Cardiac muscle cell (in vitro differentiated cells and primary cell): ENCODE measurements at places on chromosomes 16 and 17.

- DNase-seq = no peak
Measured at GRCh38 chr17:61128661-61129115, 271.0 kb upstream of the TBX2 start.

DNA sequence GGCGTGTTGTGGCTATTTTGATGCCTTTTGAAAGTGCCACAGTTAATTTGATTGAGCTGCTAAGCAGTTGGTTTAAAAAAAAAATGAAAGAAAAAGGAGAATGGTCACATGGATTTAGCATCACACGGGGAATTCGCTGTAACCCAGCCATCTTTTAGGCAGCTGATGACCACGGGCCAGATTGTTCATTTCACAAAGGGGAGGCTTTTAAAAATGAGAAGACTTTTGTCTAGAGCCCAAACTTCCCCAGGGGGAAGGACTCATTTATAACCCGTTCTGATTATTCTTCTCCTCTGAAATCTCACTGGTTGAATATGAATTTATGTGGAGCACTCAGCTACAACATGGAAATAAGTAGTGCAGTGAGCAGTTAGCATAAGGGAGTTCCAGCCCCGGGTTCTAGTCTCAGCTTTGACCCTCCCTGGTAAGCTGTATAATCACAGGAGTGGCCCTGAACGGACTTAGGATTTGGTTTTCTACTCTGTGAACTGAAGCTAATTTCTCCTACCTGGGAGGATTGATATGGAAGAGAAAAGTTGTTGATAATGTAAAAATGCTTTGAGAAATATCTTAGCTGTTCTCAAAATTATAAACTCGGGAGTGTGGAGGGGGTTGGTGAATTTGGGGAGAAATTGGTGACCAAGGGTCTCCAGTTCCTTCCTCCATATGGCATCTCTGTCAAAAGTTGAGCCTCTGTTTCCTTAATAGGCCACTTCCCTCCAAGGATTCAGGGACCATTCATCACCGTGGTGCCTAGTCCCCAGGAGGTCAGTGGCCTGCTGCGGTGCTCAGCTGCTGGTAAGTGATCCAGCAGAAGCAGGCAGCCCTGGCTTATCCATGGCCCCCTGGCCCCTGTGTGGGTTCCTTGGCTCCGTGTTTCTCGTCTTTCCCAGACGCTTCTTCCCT, 76.4 kb upstream of the TBX2 start:
- DNase-seq = peak; percentile 33

GRCh38 chr17:74016461-74016860, 187.0 kb upstream of the RPL38 start:
- no peak for DNase-seq

DNA sequence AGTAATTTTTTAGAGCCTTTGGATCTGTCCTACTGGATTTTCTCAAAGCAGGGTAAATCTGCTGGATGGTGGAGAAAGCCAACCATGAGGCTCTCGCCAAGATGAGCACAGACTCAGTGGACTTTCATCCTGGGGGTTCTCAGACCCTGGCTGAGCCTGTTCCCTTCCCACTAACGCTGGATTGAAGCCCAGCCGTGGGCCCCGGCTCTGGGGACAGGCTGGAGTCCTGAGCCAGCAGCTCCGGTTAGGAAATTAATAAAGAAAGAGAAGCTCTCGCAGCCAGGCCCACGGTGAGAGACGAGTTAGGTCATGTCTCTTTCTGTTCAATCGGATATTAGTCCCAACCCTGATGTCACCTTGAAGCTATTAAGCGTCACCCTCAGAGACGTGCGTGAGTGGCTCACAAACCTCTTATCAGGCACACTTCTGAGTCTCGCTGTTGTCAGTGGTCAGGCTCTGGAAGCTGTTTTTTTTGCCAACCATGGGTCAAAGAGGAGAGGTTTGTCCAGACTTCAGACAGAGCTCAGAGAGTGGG, 27.1 kb downstream of the MEOX1 start:
- DNase-seq = peak; percentile 58

DNA sequence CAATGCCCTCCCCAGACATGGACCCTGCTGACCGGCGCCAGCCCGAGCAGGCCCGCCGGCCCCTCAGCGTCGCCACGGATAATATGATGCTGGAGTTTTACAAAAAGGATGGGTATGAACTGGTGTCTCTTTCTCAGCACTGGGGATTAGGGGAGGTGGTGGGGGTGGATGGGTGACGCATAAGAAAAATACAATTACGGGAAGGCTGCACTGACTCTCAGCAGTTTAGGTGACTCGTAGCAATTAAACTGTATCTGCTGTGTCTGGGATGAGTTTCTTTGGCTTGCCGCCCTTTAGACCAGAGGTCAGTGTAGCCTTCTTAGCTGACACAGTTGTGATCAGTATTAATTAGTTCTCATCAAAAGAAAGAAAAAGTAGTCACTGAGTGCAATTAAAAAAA, 59.0 kb downstream of the ELAC2 start:
- no peak for DNase-seq

DNA sequence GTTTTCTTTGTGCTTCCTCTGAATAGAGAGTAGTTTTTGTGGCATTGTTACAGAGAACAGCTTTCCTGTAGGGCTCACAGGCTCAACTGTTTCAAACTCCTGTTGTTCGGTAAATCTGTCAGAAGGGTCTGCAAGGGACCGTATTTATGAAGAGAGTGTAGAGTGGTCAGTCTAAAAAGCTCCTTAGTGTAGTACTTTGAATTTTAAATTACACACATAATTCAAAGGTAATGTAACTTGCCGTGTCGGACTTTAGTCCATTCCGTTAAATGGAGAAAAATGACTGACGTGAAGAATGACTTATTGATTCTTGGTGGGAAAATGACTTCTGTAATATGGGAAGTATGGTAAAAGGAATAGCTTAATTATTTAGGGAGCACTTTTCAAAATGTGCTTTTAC, 190.9 kb downstream of the WWOX start:
- no peak for DNase-seq

DNA sequence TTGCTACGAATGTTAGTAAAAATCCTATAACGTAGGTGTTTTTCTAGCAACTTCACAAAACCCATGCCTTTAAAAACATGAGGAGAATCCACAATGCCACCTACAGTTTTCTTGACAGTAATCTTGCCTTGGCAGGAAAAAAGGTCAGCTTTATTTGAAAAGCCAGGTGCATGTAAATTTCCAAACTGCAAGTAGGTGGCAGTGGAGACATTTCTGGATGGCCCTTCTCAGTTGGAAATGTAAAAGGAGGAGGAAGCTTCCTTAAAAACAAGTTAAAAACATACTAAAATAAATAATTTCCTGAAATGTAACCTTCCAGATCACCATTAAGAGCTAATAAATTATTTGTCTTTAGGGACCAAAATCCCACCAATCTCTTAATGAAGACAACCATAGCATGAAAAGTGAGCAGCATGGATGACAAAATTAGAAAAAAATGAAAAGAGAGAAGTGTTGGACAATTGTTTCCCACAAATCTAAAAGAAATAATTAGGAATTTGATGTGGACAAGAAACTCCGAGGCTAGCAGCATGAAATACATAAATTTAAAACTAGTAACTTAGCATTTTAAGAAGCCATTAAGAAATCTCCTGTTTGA, 152.2 kb downstream of the SNX11 start:
- DNase-seq = peak; percentile 54

- DNase-seq = no peak
Measured at GRCh38 chr17:17834974-17835373, 1.8 kb downstream of the SREBF1 start.

- DNase-seq = no peak
Measured at GRCh38 chr17:77649717-77650211, 308.7 kb upstream of the TNRC6C start.

- DNase-seq = peak; percentile 26
Measured at GRCh38 chr16:85354686-85355514, 242.6 kb upstream of the CIBAR2 start.

- DNase-seq = no peak
Measured at GRCh38 chr16:12147681-12148080, 171.1 kb downstream of the SNX29 start.

GRCh38 chr16:49015225-49015592, 266.4 kb downstream of the CBLN1 start:
- DNase-seq = no peak

DNA sequence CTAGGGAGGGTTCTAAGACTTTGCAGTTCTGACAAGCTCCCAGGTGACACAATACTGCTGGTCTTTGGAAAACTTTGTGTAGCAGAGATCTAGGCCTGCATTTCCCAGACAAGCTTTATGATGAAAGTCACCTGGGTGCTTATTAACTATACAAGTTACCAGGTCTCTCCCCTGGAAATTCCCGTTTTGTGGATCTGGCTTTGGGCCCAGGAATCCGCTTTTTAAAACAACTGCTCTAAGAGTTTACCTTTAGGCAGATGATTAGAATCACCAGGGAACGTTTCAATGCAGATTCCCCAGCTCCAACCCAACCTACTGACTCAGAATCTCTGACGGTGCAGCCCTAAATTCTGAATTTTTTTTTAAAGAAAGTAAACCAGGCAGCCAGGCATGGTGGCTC, 36.3 kb downstream of the MYH3 start:
- DNase-seq = no peak

- DNase-seq = peak; percentile 2
Measured at GRCh38 chr16:5428932-5429331, 331.3 kb upstream of the EEF2KMT start.

- no peak for DNase-seq
Measured at GRCh38 chr16:19338335-19338734, 52.8 kb downstream of the CLEC19A start.

GRCh38 chr16:80039777-80040176, 439.2 kb upstream of the MAF start:
- DNase-seq = no peak

DNA sequence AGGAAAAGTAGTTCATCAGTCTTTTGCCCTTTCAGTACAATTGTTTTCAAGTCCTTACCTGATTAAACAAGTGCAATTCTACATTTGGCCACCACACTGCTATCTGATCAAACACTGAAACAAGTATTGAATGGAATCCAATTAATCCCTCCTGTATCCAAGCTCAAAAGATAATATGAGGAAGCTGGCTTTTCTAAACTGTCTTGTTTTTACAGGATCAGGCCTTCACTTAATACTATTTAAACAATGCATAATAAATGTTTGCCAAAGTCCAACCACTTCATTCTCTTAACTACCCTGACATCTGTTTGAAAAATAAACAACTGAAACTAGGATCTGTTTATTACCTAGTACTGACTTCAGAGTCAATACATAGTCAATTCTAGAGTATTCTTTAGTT, 131.6 kb downstream of the MRTFB start:
- DNase-seq = no peak

DNA sequence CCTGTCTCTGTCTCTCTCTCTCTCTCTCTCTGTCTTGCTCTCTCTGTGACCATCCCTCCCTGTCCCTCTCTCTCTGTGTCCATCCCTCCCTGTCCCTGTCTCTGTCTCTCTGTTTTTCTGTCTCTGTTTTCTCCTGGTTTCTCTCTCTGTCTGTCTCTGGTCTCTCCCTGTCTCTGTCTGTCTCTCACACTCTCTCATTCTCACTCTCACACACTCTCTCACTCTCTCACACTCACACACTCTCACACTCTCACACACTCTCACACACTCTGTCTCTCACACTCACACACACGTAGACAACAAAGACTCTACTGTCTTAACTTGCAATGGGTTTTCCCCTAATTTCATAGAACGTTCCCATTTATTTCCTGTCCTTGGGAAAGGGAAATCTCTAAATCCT, 299.5 kb downstream of the FOXL1 start:
- no peak for DNase-seq

GRCh38 chr16:25138130-25138529, 26.6 kb downstream of the LCMT1 start:
- DNase-seq = no peak

GRCh38 chr17:44990994-44991393, 22.9 kb upstream of the C1QL1 start:
- no peak for DNase-seq

DNA sequence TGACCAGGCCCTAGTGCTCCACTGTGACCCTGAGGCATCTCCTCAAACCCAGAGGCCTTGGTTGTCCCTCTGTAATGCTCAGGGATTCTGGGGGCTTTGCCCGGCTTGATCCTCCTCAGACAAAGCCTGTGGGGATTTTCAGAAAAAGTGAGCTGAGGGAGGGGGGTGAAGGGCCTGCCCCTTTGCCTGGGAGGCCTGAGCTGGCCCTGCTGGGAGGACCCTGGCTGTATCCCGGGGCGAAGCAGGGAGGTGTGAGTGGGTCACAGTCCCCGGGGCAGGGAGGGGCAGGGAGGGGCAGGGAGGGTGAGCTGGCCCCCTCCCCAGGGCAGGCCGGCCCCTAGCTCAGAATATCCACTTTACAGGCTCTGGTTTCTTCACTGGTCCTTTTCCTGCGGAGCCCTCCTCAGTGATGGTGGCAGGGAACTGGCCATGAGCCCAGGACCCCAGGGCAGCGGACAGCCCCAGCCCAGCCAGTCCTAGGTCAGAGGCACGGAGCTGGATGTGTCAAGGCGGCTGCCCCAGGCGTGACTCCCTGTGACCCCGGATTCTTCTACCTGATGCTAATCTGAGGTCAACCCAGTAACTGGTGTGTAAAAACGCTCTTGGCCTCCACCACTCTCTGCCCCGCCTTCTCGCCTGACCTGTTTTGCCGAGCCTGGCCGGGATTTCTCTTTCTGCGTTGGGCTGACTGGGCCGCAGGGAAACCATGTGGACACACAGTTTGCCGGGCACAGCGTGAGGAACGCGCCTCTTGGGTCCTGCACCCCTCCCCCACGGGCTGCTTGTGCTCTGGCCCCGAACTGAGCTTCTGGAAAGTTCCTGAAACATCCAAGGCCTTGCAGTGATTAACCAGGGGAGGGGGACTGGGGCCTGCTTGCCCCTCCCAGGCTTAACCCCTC, 5.8 kb upstream of the FASN start:
- DNase-seq = peak; percentile 53

DNA sequence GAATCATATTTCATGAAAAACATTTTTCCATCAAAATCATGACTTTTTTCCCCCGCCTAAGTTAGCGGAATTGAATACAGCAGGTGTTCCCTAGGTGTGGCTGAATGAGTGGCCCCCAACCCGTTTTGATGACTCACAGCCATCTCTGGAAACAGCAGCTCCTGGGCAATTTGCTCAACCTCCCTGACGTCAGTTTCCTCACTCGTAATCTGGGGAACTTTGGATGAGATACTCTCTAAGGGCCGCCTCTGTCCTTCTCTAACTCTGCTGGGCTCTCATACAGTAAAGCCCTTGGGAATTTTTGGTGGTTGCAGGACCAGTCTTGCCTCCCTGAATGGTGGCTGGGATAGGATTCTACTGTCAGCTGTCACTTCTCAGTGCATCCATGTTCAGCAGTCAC, 11.6 kb upstream of the NTN1 start:
- DNase-seq = peak; percentile 14

DNA sequence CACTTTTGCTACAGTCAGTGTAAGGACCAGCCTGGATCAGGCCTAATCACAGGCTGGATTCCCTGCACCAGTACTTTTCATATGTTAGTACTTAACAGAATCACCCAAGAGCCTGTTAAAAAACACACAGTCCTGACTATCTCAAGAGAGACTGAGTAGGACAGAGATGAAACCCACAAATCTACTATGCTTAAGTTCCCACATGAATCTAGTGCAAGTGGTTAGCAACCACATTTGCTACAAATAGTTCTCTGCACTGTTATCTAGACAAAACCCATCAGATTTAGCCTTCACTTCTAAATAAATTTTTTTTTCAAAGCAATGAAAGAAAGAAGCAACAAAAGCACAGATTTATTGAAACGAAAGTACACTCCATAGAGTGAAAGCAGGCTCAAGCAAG, 38.9 kb downstream of the SSH2 start:
- no peak for DNase-seq

GRCh38 chr16:57979006-57979585, 8.2 kb upstream of the CNGB1 start:
- no peak for DNase-seq

- no peak for DNase-seq
Measured at GRCh38 chr17:30188211-30188939, 47.1 kb downstream of the SLC6A4 start.

- DNase-seq = no peak
Measured at GRCh38 chr17:77178563-77178962, 37.8 kb downstream of the SEC14L1 start.
